ENCODE measurements at places on chromosomes 2 and 18.
A peak's percentile ranks its signal among the peaks of the same experiment; 100 is the strongest.

DNA sequence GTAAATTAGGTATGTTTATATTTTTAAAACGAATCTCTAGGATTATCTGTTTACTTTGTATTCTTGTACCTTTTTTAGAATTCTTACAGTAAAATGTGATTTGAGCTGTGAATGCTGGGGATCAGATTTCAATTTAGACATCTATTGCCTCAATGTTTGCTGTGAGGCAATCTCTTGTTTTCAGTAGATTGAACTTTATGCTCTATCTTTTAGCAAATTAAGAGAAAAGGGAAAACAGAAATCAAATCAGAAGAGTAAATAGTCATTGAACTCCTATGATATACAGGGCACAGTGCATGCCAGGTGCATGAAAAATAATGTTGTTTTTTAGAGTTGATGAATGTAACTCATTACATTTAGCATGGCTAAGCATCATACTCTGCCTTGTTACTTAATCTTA, 39.5 kb downstream of the ZC3H6 start:
- DNase-seq = no peak

GRCh38 chr18:49933530-49934128, 120.3 kb upstream of the ACAA2 start:
- DNase-seq = no peak

GRCh38 chr2:191857259-191857805, 10.4 kb upstream of the CAVIN2 start:
- DNase-seq = no peak

GRCh38 chr2:173612354-173612753, 257.7 kb downstream of the CDCA7 start:
- DNase-seq = no peak

DNA sequence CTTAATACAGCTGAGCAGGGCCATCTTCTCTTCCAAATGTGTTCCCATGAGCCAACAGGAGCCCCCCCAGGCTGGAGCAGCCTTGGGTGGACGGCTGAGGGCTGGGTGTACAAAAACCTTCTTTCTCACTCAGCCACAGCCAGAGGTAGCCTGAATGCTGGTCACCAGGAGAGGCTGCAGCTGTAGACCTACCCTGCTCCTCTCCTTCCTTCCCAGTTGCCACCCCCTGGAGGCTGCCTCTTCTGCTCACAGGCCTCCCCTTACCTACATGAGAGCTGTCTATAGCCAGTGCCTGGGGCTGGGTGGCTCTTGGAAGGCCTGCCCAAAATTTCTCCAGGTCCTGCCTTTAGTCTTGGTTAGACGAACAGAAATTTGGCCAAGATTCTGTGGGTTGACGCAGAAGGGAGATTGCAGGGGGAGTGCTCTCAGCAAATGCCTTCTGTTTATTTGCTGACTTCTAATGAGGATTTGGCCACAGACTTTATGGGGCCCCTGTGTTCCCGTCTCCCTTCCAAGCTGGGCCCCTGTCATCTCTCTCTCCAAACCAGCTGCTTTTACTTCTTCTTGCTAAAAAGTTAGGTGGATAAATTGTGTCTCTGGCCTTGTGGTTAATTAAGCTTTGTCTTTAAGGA, 18.3 kb downstream of the CELF4 start:
- DNase-seq = no peak

DNA sequence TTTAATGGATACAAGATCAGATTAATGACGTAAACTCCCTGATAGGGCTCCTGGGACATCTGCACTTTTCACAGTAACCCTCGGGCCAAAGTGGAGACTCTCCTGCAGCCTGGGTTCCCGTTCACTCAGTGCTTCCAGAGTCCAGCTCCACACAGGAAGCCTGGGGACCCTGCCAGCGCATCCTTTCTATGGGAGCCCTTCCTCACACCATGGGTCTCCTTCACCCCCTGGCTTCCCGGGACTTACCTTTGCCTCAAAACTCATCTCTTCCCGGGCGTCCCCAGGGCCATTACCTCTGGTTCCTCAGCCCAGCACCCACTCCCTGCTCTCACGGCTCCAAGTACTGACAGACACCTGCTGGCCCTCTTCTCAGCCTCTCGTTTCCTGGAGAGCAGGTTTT, 40.7 kb upstream of the KLF11 start:
- no peak for DNase-seq

GRCh38 chr2:200252265-200253067, 54.0 kb upstream of the SPATS2L start:
- no peak for DNase-seq

- no peak for DNase-seq
Observed at GRCh38 chr2:208306291-208306690, 40.2 kb downstream of the PIKFYVE start.

DNA sequence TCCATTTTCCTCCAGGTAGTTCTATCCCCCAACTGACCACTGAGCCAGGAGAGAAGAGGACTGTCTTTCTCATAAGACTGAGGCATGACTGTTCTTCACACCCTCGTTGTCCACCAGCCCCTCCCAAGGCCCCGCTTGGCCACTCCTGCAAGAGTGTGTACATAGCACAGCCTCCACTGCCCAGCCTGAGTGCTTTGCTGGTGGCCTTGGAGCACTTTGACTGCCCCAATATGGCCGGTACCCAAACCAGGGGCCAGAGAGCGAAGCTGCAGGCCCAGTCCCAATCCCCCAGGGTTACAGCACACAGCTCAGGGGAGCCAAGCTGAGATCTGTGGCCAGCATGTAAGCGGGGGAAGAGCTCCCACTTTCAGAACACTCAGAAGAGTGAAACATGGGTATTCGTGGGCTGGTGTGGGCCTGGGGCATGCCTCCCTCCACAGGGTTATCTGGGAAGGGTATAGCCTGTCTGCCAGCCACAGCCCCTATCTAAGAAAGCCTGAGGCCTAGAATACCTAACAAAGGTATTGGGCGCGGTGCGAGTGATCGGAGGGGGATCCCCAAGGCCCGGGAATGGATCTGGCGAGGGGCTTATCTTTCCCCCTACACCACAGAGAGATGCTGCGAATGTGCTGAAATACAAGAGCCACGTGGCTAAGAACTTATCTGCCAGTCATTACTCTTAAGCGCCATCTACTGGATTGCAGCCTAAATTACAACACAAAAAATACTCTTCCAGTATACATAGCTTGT, 163.8 kb downstream of the WDPCP start:
- no peak for DNase-seq

- DNase-seq = no peak
Observed at GRCh38 chr2:171966235-171966634, 33.5 kb upstream of the METAP1D start.

DNA sequence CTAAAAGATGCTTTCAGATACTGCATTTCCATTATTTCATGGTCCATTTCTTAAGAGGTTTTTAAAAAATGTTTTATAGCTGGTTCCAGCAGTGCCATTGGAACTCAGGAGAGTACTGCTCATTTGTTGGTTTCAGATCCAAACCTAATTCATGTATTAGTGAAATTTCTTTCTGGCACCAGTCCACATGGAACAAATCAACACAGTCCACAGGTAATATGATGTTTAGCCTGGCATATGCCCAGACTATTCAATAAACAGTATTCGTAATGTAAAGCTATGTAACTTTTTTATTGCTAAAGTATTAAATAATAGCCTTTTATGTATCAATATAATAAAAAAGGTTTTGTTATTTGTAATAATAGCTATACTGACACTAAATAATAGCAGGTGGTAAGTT, 134.5 kb downstream of the BIRC6 start:
- no peak for DNase-seq

- DNase-seq = no peak
Observed at GRCh38 chr2:166449439-166449838, 44.6 kb downstream of the SCN7A start.

GRCh38 chr2:197215748-197216360, 94.7 kb downstream of the ANKRD44 start:
- no peak for DNase-seq

DNA sequence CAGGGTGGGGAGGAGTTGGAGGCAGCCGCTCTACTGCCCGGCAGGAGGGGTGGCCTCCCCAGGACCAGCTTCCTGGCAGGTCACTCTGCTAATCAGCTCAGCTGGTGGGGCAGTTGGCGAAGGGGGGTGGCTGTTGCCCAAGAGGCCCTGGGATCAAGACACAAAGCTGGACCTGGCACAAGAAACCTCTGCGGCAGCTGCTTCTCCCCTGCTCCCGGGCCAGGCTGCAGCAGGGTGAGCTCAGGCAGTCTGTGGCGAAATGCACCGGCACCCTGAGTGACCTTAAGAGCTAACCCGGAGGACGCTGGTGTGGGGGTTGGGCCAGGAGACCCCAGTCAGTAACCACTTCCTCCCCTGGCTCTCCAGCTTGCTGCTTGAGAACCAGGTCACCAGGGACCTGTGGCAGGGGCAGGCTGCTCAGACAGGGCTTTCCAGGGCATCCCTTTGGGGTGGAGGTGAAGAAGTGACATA, 31.1 kb downstream of the TOGARAM2 start:
- no peak for DNase-seq

DNA sequence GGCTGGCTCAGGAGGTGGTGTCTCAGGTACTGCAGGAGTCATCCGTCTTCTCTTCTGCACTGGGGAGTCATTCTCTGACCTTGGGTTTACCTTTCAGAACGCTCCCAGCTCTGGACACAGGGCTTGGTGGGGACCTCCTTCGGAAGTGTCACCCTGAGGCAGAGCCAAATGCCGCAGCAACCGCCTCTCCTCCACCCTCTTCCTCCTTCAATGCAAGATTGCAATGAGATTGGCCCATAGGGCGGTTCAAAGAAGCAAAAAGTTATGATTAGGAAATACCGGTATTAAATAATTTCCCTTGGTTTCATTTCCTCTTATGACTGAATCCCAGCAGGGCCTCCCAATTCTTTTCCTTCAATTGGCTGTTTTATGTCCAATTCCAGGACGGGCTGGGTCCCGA, 178.8 kb downstream of the ACKR3 start:
- DNase-seq = no peak

DNA sequence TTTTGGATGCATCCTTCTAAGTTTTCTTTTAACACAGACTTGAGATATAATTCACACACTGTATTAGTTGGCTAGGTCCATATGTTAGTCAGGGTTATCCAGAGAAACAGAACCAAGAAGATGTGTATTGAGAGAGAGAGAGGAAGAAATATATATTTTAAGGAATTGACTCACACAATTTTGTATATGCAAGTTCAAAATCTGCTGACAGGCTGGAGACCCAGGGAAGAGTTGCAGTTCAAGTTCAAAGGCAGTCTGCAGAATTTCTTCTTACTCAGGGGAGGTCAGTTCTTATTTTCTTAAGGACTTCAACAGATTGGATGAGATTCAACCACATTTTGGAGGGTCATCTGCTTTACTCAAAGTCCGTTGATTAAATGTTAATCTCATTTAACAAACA, 23.0 kb upstream of the MRO start:
- DNase-seq = no peak

GRCh38 chr18:48804856-48805610, 145.7 kb downstream of the SMAD7 start:
- no peak for DNase-seq

- DNase-seq = no peak
Observed at GRCh38 chr2:176664478-176664877, 395.2 kb downstream of the MTX2 start.

DNA sequence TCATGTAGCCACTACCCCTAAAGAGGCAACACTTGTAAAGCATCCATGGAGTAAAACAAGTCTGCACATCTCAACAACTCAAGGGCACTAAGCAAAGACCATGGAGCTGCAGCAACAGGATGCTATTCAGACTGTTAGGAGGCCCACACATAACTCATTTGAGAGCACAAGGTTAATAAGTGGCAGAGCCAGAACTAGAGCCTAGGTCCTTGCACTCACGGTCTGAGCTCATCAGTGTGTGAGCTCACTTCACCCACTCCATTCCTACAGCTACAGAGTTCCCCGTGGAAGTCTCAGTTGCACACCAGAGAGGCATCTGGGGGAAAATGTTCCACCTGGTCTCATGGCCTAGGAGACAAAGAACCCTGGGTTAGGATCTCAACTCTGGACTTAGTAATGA, 35.0 kb downstream of the TTC32 start:
- DNase-seq = no peak

DNA sequence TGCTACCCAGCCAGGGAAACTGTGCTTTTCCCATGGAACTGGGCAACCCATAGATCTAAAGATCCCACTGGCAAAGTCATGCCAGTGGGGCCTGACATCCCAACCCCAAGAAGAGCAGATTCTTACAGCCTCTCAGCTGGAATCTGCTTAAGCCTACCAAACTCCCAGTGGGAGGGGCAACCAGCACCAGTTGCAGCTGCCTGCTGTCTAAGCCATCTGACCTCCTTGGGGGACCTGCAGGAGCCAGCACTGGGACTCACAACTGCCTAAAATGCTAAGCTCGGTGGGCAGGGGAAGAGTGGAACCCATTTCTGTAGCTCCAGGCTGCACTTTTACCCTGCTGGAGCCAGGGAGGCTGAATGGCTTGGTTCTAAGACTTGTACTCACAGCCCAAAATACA, 770.7 kb upstream of the SLC8A1 start:
- DNase-seq = no peak

DNA sequence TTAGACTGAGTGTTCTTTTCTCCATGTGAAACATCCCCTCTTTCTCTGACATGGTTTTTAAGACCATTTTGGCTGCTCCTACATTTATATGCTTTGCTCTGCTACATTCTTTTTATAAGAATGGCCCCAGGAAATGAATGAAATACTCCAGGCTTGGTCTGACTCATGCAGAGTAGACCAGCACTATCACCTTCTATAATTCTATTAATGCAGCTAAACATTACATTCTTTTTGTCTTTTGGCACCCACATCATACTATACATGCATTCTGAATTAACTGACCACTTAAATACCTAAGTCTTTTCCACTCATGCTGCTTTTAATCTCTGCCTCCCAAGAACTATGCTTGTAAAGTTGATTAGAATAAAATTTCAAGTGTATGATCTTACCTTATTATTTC, 94.1 kb downstream of the AAK1 start:
- DNase-seq = no peak

GRCh38 chr2:9813312-9814128, 29.8 kb upstream of the TAF1B start:
- DNase-seq = peak; percentile 86

GRCh38 chr2:207394812-207395534, 134.8 kb upstream of the CREB1 start:
- no peak for DNase-seq

DNA sequence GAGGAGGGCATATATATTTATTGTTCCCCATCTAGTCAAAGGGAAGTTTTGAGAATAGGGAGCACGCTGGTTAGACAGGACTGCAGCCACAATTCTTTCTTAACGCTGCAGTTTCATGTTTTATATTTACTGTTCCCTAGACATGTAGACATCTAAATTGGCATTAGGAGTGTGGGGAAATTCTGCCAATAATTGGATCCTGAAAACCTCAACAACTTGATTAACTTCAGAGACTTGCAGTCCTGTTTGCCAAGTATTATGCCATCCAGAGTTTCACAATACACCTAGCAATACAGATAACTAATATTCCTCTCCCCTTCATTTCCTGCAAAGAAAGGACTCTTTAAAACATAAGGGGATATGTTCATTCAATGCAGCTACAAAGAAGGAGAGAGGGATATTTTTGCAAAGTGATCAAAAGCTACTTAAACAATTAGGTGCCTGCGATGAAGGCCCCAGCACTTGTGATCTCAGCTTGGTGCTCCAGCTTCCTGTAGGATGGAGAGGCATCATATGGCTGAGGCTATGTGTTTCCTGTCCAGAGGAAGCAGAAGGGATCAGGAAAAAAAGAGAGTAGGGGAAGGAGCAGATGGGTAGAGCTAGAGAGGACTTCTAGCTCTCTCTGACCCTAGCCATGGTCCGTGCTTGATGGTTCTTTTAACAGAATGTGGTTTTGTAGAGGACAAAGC, 264.4 kb downstream of the MTX2 start:
- no peak for DNase-seq

All from neural crest cell (in vitro differentiated cells).